Lower leg skin (tissue), 4 donors: ENCODE measurements at places on chromosomes 12 and 14. TPM values are rescaled to one million over a fixed set of nuclear protein-coding genes. Genes with fewer than 3 reads are reported as not detected.

The CCDC177 gene
- 0.12 TPM for total RNA-seq

GRCh38 chr14:35632676-35633075 is 98.7 kb downstream of the INSM2 start:
- no peak for DNase-seq

- no peak for DNase-seq
Observed at GRCh38 chr12:56080556-56081138, 682 bp downstream of the ERBB3 start.

DNA sequence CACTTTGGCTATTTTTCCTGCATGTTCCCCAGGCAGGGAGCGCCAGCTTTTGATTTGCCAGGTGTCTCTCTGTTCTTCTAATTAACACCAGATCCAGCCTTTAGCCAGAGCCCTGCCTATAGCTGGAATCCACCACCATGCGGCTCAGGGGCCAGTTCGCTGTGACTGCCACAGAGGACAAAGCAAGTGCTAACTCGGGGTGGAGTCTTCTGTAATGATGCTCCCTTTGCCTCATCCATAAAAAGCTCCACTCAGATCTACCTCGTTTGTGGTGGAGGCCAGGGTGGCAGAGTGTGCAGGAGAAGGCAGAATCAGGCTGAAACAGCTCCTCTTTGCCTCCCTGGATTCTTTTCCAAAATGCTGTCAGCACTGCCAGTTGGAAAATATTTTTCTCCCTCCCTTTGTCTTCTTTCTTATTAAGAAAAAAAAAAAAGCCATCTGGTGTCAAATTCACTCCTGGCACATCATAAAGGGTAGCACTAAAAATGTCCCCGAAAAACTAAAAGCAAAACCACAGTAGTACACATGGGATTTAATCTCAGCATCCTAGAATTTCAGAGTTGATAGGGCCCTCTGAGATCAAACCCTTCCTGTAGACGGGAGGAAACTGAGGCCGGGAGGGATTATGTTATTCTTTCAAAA is 18.0 kb upstream of the CTDSP2 start:
- DNase-seq, result no peak

GRCh38 chr14:59483363-59483762 is 845 bp downstream of the L3HYPDH start:
- DNase-seq, result no peak

DNA sequence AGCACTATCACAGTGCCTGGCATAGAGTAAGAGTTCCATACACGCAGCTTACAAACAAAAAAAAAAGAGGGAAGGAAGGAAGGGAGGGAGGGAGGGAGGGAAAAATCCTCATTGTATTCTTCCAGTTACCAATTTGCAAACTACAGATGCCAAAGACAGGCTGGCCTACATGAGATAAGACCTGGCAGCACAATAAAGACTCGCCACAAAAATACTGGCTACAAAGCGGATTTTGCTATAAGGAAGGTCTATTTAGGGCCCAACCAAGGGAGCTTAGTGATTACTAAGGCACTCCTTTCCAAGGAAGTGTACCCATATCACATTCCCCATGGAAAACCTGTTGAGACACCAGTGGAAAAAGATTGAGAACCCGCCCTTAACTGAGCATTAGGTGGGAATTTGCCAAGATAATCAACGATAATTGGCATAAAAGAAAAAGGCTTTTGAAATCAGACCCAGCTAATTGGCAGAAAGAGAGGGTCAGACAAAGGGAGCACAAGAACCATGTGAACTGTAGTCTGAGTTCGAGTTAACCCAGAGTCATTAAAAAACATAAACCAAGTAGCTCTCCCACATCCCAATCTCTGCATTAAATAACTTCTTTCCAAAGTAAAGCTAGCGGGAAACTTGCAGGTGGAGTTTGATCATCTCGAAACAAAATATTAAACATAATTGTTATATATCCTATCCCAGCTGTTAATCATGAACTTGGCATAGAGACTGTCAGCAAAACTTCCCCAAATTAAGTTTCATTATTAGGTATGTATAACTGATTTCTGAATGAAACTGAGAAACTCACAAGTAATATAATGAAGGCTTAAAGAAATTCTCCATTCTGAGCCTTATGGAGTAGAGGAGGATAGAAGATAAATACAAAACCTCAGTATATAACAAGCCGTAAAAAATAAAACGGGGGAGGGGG is 50.1 kb downstream of the PHLDA1 start:
- no peak for DNase-seq

DNA sequence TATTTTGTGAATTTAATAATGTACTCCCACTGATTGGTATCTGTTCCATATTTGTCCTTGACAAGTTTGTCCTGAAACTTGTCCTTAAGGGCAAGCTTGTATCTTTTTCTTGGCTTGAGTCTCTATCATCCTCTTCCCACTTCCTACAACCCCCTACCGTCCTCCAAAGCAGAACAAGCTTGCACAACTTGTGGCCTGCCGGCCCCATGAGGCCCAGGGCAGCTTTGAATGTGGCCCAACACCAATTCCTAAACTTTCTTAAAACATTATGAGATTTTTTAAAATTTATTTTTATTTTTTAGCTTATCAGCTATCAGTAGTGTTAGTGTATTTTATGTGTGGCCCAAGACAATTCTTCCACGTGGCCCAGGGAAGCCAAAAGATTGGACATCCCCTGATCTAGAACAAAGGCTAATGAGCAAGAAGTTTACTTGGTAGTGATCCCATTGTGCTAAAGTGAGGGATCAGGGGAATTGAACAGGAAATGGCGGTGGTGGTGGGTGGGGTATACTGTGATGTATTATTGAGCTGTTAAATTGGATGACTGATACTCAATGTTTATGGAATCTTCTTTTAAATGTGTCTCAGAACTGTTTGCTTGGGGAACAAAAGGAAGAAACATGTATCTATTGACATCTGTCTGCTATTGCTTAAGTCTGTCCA is 37.8 kb downstream of the TMX1 start:
- no peak for DNase-seq
